Activated CD4-positive, alpha-beta T cell treated with anti-CD3 and anti-CD28 coated beads for 36 hours (primary cell): ENCODE measurements at places on chromosomes 16 and 17.
A peak's percentile ranks its signal among the peaks of the same experiment; 100 is the strongest.

DNA sequence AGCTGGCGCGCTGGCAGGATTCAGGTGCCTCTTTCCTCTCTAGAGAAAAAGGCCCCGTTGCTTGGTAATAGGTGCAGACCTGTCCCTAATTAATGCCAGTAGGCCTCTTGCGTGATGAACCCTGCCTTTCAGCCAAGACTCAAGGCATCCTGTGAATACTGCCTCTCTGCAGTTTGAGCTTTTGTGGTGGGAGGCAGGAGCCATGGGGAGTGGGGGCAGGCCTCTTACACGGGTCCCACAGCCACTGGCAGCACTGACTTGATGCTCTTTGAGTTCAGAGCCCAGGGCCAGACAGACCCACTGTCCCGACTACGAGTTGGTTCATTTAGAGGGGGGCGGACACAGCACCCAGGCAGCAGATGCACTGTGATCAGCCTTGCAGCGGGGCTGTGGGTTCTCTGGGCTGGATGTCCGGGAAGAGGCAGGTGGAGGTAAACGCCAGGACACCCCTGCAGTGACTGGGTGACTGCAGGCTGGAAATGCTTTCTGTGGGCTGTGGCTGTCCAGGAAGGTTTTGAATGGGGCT lies 237.0 kb downstream of the SEC14L1 start:
- DNase-seq: no peak

DNA sequence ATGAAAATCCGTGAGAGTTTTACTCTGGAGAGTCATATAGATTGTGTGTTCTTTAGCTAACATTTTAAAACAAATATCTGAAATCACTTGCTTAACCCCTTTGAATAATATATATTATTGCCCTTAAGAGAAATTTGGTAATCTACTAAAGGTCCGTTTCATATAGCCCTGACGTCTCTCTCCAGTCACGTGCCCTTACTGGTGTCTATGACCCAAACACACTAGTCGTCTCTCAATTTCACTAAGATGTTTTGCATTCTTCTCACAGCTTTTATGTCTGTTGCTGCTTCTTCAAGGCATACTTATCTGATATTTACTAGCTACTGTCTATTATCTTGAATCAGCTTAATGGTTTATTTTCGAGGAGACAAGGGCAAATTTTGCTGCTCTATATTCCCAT lies 409.9 kb downstream of the KCNJ18 start:
- no peak for DNase-seq

GRCh38 chr16:85899444-85899843 lies 482 bp downstream of the IRF8 start:
- peak; percentile 3 for DNase-seq

DNA sequence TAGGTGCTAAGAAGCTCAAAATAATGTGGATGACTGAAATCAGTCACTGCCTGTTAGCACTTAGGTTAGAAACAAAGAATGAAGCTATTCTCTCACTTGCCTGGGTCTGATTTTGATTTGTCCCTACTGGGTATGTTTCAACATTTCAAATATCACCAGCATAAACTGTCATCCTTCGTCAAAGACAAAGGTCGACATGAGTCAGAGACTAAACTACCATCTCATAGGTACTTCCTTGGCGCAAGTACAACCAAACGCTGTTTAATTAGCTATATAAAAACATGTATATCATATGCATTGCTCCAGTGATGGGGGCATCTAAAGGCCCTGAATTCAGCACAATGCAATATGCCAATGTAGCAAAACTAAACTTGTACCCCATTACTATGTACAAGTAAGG lies 4.0 kb downstream of the AKTIP start:
- DNase-seq: no peak

- no peak for DNase-seq
Measured at GRCh38 chr16:83615953-83616350, 191.8 kb upstream of the HSBP1 start.

- no peak for DNase-seq
Measured at GRCh38 chr16:53080345-53081031, 25.7 kb downstream of the CHD9 start.

DNA sequence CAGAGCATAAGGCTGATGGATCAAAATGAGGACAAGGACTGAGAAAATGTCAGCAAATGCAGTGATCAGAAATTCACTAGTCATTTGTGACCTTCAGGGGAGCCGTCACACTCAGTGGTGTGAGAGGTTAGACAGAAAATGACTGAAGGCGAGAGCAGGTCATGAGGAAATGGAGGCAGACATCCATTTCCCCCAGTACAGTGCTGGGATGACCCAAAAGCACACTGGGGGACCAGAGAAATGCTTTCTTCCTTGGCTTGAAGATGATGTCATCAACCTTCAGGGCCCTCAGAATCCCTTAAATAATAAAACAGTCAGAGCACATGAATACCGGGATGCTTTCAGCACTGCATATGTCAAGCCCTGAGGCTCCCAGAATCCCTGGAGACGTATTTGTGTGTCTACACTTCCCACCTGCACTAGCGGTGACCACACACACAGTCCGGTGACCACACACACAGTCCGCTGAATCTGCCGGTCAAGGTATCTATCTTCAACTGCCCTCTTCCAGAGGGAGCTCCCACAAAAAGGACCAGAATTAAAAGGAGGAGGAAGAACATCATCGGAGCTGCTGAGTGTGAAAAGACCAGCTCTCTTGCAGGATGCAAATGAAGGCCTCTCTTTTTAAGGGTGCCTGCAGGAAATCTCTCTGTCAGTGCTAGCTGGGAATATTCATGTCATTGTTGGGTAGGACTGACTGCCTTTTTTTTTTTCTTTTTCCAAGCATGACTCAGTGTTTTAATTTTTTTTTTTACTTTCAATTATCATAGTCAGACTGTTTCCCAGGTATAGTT lies 8.2 kb downstream of the UBE2O start:
- no peak for DNase-seq

DNA sequence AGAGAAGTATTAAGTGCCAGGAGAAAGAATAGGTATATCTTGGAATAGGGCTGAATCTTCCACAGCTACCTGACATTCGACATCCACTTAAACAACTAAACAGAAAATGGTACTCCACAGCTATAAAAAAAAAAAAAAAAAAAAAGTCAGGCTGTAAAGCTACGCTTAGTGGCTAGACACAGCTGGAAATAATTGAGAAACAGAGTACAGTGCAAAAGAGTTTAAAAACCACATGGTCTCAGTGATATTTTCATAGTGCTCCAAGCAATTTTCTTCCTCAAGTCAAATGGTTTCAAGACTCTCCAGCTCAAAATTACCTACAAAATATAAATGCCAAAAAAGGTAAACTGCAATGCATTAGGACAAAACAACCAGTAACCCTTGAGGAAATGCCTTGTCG lies 607.1 kb downstream of the KCNJ2 start:
- DNase-seq: no peak

- DNase-seq: no peak
Measured at GRCh38 chr17:75751676-75752404, 13.2 kb downstream of the GALK1 start.

DNA sequence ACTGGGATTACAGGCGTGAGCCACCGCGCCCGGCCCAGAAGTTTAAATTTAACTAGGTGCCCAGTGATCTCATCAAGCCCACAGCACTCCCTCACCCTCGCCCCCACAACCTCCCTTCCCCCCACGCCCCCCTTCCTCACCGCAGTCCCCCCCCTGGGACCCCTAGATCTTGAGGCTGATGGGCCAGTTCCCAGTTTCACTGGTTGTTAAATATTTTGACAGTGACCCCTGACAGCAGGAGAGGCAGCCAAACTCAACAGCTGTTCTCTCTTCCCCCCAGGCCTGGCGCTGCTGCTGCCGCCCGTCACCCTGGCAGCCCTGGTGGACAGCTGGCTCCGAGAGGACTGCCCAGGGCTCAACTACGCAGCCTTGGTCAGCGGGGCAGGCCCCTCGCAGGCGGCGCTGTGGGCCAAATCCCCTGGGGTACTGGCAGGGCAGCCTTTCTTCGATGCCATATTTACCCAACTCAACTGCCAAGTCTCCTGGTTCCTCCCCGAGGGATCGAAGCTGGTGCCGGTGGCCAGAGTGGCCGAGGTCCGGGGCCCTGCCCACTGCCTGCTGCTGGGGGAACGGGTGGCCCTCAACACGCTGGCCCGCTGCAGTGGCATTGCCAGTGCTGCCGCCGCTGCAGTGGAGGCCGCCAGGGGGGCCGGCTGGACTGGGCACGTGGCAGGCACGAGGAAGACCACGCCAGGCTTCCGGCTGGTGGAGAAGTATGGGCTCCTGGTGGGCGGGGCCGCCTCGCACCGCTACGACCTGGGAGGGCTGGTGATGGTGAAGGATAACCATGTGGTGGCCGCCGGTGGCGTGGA lies 15.6 kb downstream of the QPRT start:
- no peak for DNase-seq

GRCh38 chr16:88070989-88071625 lies 119.9 kb downstream of the BANP start:
- no peak for DNase-seq

DNA sequence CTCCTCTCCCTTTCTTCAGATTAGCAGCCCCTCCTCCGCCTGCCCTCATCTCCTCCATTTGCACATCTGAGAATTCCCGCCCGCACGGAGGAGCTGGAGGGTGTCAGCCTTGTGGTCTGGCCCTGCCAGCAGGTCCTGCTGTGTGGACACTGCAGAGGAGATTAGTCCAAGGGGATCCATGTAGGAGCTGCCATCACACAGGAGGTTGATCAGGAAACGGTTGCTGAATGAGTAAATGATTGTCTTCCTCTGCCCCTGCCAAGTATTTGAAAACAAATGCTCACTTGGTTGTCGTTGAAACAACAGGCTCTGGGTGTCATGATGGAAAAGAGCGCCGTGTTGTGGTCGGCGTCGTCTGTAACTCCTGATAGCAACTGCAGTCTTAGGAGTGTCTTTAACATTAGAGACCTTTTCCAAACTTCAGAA lies 63.8 kb upstream of the CHMP6 start:
- DNase-seq: no peak

GRCh38 chr16:70757183-70757582 lies 43.8 kb downstream of the VAC14 start:
- DNase-seq: no peak

- DNase-seq: no peak
Measured at GRCh38 chr16:54673313-54673712, 257.4 kb upstream of the IRX5 start.

GRCh38 chr16:75996491-75996890 lies 270.2 kb upstream of the CPHXL start:
- DNase-seq: no peak

GRCh38 chr17:8674344-8675305 lies 44.1 kb upstream of the MYH10 start:
- DNase-seq: no peak

DNA sequence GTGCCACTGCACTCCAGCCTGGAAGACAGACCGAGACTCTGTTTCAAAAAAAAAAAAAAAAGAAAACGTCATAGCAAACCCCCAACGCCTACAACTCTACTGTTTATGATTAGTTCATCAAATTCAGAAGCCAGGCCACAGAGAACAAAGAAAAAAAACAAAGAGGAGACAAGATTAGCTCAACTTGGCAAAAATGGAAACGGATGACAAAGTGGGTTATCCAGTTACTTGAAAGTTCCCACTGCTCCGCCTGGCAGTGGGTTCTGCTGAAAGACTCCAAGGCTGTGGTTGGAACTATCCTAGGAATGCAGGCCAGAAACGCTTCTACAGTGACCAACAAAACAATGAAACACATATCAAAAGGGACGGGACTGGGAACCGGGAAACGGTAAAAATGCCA lies 53.1 kb downstream of the MRM3 start:
- DNase-seq: no peak

DNA sequence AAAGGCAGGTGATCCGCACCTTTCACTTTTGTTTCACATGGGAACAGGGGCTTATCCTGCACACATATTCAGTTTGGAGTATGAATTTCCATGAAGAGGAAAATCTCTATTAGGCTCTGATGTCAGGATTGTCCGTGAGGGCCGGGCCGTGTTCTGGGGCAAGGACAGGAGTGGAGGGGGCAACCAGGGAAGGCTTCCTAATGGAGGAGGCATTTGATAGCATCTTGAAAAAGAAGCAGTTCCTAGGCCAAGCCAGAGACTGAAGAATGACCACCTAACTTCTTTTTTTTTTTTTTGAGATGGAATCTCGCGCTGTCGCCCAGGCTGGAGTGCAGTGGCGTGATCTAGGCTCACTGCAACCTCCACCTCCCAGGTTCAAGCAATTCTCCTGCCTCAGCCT lies 174.2 kb downstream of the SEC14L1 start:
- DNase-seq: no peak

- DNase-seq: no peak
Measured at GRCh38 chr16:77761204-77761603, 27.2 kb upstream of the VAT1L start.

- DNase-seq: no peak
Measured at GRCh38 chr17:46894476-46895151, 28.3 kb upstream of the GOSR2 start.

- DNase-seq: no peak
Measured at GRCh38 chr17:179066-179432, 2.4 kb downstream of the DOC2B start.

DNA sequence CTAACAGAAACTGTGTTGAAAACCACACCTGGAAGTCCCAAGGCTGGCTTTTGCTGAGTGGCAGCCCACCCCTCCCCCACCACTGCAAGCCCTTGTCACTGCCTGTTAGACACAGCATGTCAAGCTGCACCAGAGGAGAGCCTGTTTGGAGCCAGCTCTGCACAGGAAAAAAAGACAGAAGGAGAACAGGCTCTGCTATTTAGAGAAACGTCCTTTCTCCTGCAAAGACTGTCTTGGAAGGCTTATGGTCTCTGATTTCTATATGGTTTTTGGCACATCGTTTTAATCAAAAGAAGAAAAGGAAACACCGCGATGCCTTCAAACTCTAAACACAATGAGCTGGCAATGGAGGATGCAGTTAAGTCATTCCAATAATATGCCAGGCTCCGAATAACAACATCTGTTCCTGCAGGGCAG lies 275.5 kb downstream of the MAP2K4 start:
- DNase-seq: no peak

GRCh38 chr17:82943751-82944150 lies 103.9 kb upstream of the ZNF750 start:
- no peak for DNase-seq

DNA sequence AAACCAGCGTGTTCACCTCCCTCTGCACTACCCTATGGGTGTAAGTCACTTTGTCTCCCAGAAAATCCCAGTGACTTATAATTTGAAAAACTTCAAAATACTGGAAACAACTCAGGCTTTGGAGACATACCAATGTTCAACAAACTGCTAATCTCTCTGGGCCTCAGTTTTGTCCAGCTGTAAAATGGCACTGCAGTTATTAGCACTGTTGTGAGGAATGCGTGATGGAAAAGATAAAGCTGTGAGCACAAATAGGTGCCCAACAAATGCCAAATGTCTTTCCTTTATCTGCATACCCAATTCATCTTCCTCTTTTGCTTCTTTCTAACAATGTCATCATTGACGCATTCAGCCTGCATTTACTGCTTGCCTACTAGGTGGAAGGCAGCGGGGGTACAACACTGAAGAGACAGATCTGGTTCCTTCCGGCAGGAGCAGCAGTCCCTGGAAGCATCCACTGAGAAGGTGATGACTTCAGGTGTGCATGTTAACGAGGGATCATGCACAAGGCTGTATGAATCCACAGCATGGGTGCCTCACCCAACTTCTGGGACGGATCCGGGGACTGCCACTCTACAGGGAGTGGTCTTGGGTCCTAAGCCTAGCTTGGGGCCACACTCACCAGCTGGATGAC lies 63.4 kb downstream of the CYTH1 start:
- DNase-seq: no peak
